KG1 (cell line): ENCODE measurements at places on chromosomes 1 and 21.
A peak's percentile ranks its signal among the peaks of the same experiment; 100 is the strongest.

DNA sequence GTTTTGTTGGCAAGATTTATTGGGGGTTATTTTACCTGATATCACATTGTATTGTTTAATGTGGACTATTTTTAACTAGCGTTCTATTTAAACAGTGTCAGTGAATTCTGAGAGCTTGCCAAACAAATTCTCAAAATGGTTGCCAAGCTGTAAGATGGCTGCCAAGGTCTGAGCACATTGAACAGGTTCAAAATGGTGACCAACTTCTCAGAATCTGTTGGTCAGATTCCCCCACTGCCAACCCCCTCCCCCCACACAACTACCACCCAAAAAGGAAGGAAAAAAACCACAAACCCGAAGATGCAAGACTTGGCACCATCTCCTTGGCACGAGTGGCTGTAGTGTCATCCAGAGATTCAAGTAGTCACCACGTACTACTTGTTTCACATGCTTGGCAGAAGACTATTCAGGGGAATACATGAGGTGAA lies 159.1 kb downstream of the NFIA start:
- DNase-seq: no peak

DNA sequence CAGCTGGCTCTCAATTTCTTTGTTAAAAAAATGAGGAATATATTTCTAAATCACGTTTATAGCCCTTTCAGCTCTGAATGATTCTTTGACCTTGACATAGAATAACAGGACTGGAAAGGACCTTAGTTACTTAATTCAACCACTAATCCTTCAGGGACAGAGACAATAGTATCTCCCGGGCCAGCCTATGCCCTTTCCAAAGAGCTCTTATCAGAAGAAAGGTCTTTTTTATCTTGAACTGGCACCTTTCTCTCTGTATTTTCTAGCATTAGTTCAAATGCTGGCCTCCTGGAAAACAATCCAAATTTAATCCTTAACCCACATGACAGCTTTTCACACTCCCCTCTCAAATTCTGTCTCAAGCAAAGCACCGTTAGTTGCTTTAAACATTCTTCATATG lies 44.8 kb upstream of the FBXO28 start:
- DNase-seq: no peak

DNA sequence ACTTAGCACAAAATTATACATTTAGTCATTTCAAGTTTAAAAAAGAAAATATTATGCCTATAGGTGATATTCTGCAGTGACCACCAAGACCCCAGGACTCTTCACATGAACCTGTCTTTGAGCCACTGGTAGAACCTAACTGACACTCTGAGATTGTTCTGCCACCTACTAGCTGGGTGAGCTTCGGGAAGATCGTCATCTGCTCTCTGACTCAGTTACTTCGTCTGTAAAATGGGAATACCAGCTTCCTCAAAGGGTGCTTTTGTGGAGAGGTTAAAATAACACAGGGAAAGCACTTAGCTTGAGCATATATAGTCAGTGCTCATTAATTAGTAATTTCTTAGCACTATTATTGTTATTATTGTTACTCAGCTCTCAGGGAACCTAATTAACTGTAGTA lies 228.5 kb upstream of the JUN start:
- no peak for DNase-seq

DNA sequence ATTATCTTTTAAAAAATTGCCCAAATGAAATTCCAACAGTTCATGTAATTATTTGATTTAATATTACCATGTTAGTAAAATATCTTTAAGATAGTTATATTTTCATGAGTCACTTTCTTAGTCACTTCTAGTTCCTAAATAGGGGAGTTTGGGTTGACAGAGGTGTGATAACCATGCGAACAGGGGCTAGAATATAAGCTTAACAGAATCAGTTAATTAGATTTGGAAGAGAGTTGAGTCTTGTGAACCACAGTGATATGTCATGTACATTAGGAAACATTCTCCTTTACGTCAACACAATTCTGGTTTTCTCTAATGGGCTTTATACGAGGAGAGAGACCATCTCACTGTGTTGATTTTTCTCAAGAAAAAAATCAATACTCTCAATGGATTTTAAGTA lies 64.8 kb upstream of the ZNF281 start:
- DNase-seq: no peak

GRCh38 chr1:25805863-25806225 lies 5.9 kb downstream of the SELENON start:
- DNase-seq: no peak

- no peak for DNase-seq
Observed at GRCh38 chr1:63363014-63363413, 4.4 kb upstream of the ALG6 start.

GRCh38 chr1:42765269-42765668 lies 1.6 kb downstream of the P3H1 start:
- DNase-seq: no peak

- DNase-seq: no peak
Observed at GRCh38 chr1:100188617-100189016, 10.6 kb upstream of the LRRC39 start.

- DNase-seq: no peak
Observed at GRCh38 chr1:203888807-203889251, 27.4 kb downstream of the SNRPE start.

GRCh38 chr1:37682334-37682987 lies 9.9 kb upstream of the CDCA8 start:
- peak; percentile 68 for DNase-seq

- DNase-seq: no peak
Observed at GRCh38 chr1:87572008-87572407, 243.3 kb downstream of the LMO4 start.

DNA sequence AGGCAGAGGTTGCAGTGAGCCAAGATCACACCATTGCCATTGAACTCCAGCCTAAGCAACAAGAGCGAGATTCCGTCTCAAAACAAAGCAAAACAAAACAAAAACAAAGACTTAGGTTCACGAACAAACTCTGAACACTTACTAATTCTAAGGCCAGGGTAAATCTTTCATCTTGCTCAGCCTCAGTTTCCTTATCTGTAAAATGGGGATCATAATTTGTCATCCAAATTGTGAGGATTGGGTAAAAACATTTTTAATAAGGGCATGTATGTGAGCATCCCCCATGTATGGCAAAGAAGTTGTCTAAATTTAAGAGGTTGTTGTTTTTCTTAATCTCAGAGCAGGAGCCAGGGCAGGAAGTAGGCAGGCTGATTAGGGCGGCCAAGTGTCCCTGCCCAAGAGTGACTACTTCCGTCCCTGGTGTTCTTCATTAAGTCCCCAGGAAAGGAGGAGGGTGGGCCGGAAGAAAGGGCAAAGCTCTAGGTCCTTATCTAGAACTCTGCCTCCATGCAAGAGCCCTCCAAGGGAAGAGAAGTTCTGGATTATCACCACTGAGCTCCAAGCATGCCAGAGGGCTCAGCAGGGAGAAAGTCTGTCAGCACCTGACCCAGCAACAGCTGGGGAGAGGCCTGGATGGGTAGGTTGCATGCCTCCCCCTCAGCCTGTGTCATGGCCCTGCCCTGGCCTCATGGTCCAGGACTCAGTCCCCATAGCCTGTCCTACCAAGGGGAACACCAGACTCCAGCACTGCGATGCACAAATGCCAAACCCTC lies 49.9 kb upstream of the CLIC4 start:
- no peak for DNase-seq

GRCh38 chr1:67683316-67683715 lies 1.7 kb upstream of the GADD45A start:
- DNase-seq: no peak

DNA sequence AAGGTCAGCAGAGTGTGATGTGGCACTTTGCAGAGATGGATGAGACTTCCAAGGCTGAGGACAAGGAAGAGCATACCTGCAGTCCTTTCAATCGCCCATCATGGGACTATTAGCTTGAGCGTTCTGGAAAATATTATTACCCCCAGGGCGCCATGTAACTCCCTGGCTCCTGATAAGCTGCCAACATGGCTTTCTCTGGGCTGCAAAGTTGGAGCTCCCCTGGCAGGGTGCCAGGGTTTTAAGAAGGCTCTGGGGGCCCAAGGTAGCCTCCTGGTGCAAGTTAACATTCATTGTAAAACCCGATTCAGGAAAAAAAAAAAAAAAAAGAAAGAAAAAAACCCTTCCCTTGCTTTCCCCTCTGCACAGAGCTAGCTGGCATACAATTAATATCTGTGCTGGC lies 196.7 kb downstream of the PBX1 start:
- no peak for DNase-seq

GRCh38 chr1:19013826-19014548 lies 57.5 kb upstream of the IFFO2 start:
- DNase-seq: no peak

DNA sequence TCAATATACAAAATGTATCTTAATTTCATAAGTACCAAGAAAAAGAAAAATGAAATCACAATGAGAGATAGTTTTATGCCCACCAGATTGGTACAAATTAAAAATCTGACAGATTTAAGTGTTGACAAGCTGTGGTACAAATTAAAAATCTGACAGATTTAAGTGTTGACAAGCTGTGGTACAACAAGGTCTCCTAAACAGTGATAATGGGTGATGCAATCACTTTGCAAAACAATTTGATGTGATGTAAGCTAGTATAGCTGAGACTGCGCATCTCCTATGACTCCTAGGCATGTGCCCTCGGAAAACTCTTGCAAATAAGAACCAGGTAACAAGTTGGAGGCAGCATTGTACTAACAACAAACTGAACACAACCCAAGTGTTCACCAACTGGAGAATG lies 100.6 kb downstream of the LPAR3 start:
- no peak for DNase-seq

DNA sequence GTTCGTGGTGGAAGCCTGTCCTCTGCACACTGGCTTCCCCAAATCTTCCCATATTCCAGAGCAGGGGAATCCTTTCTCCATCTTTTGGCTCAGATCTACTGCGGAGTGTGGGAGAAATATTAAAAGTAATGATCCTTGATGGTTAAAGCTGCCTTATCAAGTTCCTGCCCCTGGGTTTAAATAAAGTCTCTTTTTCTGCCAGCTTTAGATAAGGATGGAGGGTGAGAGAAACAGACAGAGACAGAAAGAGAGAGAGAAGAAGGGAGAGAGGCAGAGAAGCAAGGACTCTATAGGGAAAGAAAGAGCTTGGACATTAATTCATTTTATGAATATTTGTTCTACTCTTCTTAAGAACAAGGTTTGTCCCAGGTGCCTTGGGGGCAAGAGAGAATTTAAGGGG lies 98.0 kb downstream of the KCNJ15 start:
- no peak for DNase-seq

DNA sequence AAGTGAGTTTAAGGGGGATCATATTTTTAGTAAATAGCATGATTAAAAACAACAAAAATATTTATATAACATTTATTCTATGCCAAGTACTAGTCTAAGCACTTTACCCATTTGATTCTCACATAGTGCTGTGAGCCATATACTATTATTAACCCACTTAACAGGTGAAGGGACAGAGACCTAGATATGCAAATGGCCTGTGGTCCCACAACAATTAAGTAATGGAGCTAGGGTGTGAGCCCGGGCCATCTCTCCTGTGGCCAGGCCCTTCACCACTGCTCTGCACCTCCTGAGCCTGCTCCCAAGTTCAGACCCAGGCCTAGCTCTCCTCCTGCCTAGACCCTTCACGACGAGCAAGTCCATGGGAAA lies 537 bp downstream of the ASCL5 start:
- DNase-seq: no peak

DNA sequence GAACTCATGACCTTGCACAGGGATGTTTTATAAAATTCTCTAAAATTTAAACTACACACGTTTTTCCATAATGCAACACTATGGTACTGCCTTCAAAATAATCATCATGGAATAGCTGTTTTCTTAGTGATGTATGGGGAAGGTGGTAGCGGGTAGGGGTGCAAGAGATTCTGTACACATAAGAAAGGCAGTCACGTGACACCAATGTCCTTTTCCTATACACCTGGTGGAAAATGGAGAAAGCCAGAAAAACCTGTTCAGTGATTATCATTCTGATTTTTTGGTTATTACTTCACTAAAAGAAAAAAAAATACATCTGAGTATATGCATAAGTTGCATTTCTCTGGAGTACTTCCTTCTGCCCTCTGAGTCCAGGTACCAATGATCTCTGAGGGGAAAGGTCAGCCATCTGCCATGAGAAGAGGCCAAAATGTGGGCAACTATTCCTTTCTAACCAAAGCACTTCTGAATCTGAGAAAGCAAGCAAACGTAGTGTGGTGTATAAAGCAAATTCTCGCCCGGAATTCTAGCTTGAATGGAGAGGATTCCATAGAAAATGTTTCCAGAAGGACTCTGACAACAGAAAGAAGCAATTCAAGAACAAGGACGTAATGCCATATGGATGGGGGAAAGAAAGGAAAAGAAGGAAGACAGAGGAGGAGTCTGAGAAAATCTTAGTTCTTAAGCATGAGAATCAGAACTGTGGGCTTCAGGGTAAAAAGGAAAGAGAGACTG lies 137.3 kb downstream of the RERE start:
- DNase-seq: no peak
